ENCODE measurements at places on chromosomes 5 and 9.

GRCh38 chr5:43110606-43111170 is 10.0 kb upstream of the ZNF131 start:
- H3K4me1 ChIP-seq = peaks cover 32% of the 10 kb centered on the region
- H3K27ac ChIP-seq = no peak overlapping the region
- H3K4me3 ChIP-seq = peak overlapping the region; percentile 42
- no peaks in the 10 kb centered on the region for H3K36me3 ChIP-seq

- H3K4me3 ChIP-seq = no peak overlapping the region
- H3K27ac ChIP-seq = no peak overlapping the region
- peaks cover 2% of the 10 kb centered on the region for H3K4me1 ChIP-seq
- peaks cover 16% of the 10 kb centered on the region for H3K27me3 ChIP-seq
- no peak for DNase-seq
- H3K36me3 ChIP-seq = no peaks in the 10 kb centered on the region
Measured at GRCh38 chr9:87603854-87604490, 106.3 kb downstream of the DAPK1 start.

DNA sequence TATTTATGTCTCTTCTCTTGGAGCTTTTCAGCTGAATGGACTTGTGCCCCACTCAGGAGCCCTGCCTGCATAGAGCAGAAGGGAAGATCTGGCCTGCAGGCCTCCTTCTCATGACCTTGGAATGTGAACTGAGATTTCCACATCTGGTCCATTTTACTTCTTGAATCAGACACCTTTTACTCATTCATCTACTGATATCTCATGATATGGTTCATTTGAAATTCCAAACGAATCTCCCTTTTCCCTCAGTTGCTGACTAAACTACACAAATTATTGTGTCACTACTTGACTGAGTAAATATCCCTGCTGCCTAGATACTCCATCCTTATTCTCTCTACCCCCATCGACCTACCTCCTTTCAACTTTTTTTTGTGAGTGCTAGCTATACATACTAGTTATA is 138.7 kb downstream of the PLCXD3 start:
- no peaks in the 10 kb centered on the region for H3K27me3 ChIP-seq
- no peak overlapping the region for H3K27ac ChIP-seq
- no peak for DNase-seq
- H3K4me1 ChIP-seq = no peaks in the 10 kb centered on the region
- H3K36me3 ChIP-seq = no peaks in the 10 kb centered on the region

GRCh38 chr5:68730220-68730978 is 363.4 kb upstream of the SLC30A5 start:
- DNase-seq = no peak
- no peak overlapping the region for H3K4me3 ChIP-seq
- no peaks in the 10 kb centered on the region for H3K36me3 ChIP-seq

DNA sequence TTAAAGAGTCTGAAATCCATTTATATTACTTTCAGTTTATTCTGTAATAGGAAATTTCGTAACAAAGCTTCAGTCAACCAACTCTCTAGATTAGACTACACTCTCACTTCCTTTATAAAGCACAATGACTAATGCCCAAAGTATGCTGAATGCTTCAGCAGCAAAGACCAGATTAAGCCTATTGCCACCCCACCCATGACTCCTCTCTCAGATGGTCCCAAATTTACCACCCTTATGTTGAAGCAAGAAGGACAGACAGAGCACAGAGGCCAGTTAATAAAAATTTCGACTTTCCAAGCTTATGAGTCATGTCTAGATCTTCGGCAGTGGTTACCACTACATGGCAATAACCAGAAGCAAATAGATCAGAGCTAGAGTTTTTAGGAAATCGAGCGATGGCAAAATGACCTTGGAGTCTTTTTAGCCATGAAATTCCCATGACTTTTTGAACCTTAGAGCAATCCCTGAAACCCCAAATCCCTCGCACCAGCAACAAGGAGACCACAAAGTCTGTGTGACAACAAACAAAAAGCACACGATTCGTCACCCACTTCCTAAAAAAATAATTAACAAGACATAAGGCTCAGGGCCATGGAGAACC is 287.8 kb upstream of the RASA1 start:
- H3K4me1 ChIP-seq = peaks cover 2% of the 10 kb centered on the region
- H3K4me3 ChIP-seq = no peak overlapping the region
- peaks cover 34% of the 10 kb centered on the region for H3K27me3 ChIP-seq
- no peak overlapping the region for H3K27ac ChIP-seq
- no peak for DNase-seq
- H3K36me3 ChIP-seq = no peaks in the 10 kb centered on the region

GRCh38 chr5:21573416-21574314 is 1279.5 kb downstream of the CDH12 start:
- H3K4me3 ChIP-seq = no peak overlapping the region
- H3K36me3 ChIP-seq = no peaks in the 10 kb centered on the region
- H3K27ac ChIP-seq = no peak overlapping the region
- H3K4me1 ChIP-seq = no peaks in the 10 kb centered on the region
- no peak for DNase-seq

- no peaks in the 10 kb centered on the region for H3K4me1 ChIP-seq
- H3K27ac ChIP-seq = no peak overlapping the region
Measured at GRCh38 chr5:12675959-12676358, 771.7 kb upstream of the CTNND2 start.

DNA sequence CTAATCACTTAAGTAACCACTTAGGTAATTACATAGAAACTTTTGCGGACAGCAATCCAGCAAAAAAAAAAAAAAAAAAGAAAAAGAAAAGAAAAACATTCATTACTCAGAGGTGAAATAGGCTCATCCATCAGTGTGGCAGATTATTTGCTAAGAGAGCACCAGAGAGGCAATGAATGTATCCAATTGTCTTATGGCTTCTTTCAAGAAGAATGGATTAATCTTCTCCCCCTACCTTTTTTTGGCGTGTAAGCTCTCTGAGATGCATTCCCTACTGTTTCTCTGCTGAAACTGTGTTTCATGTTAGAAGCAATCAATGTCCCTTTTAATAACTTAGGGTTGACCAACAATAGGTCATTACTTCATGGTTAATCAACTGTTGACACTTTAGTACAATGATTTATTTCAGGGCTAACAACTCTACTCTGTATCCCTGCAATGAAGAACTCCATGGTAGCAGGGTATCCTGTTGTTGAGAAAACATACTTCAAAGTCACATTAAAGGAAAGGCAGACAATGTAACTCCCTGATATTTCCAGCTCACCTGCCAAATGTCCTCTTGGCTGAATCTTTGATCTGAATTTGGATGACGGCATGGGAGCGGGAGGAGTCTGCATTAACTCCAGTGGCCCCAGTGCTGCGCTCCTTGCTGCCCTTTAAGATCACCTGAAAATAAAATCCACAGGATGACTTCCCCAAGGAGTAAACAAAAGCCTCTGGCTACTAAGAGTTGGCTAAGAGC is 57.6 kb downstream of the KIF24 start:
- H3K36me3 ChIP-seq = peaks cover 4% of the 10 kb centered on the region
- no peak overlapping the region for H3K4me3 ChIP-seq
- H3K27ac ChIP-seq = no peak overlapping the region
- no peak for DNase-seq
- H3K27me3 ChIP-seq = no peaks in the 10 kb centered on the region

GRCh38 chr9:71647094-71647591 is 121.2 kb downstream of the CEMIP2 start:
- peak overlapping the region; percentile 65 for H3K4me3 ChIP-seq
- H3K36me3 ChIP-seq = no peaks in the 10 kb centered on the region
- peak; percentile 73 for DNase-seq
- H3K27me3 ChIP-seq = peaks cover 8% of the 10 kb centered on the region
- H3K4me1 ChIP-seq = peaks cover 37% of the 10 kb centered on the region

DNA sequence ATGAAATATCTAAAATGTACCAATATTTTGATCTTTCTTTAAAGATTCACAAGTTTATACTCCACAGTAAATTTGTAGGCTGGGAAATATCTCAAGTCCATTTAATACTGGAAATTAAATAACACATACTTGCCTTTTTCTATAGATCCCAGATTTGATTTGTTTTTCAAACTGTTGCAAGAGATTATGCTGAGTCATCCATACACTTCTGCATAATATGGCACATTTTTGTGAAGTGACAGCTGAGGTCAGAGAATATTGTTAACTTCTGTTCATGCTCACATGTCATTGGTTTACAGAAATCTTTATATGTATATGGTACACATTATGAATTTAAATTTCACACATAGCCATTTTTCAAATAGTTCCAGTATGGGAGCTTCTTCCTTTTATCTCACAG is 1066.3 kb upstream of the NUDT12 start:
- no peaks in the 10 kb centered on the region for H3K4me1 ChIP-seq
- no peaks in the 10 kb centered on the region for H3K27me3 ChIP-seq
- no peak overlapping the region for H3K4me3 ChIP-seq
- H3K36me3 ChIP-seq = no peaks in the 10 kb centered on the region

DNA sequence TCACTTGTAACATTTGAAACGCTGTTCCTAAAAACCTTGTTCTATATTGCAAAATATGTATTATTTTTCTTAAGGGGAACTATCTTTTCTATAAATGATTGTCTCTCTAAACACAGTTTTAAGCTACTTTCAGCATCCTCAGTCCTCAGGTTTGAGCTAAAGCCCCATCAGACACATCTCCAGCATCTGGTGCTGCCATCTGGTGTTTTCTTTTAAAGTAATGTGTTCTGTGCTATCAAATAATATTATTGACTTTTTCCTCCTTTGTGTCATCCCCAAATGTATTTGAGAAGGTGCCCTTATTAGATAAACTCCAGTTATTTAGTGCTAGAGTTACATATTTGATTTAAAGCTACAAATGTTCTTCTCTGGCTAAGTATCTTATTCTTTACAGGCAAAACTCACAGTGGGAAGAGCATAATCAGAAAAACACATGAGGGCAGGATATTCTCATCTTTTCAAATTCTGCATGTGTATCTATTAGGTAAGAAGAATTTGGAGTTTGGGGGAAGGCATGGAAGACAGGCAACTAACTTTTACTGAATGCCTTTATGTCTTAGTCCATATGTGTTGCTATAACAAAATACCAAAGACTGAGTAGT is 27.5 kb downstream of the ZNF474 start:
- H3K4me3 ChIP-seq = no peak overlapping the region
- DNase-seq = no peak
- no peaks in the 10 kb centered on the region for H3K4me1 ChIP-seq
- no peaks in the 10 kb centered on the region for H3K36me3 ChIP-seq
- no peaks in the 10 kb centered on the region for H3K27me3 ChIP-seq

DNA sequence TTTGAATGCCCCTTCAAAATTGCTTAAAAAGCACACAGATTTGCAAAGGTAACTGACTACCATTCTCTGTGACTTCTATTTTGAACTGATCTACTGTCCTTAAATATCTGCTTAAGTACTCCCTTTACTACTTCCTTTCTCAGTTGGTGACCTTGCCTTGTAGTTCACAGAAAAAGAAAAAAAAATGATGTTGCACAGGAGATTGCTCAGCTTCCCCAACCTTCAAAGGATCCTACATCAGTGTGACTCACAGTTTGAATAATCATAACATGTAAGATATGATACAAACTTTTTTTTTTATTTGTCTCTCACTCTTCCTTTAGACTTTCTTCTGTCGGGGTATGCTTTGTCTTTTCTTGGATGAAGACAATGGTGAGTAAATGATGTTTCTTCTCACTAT is 1029.6 kb downstream of the CDH12 start:
- H3K4me1 ChIP-seq = no peaks in the 10 kb centered on the region
- no peak overlapping the region for H3K27ac ChIP-seq
- H3K4me3 ChIP-seq = no peak overlapping the region
- no peaks in the 10 kb centered on the region for H3K36me3 ChIP-seq

DNA sequence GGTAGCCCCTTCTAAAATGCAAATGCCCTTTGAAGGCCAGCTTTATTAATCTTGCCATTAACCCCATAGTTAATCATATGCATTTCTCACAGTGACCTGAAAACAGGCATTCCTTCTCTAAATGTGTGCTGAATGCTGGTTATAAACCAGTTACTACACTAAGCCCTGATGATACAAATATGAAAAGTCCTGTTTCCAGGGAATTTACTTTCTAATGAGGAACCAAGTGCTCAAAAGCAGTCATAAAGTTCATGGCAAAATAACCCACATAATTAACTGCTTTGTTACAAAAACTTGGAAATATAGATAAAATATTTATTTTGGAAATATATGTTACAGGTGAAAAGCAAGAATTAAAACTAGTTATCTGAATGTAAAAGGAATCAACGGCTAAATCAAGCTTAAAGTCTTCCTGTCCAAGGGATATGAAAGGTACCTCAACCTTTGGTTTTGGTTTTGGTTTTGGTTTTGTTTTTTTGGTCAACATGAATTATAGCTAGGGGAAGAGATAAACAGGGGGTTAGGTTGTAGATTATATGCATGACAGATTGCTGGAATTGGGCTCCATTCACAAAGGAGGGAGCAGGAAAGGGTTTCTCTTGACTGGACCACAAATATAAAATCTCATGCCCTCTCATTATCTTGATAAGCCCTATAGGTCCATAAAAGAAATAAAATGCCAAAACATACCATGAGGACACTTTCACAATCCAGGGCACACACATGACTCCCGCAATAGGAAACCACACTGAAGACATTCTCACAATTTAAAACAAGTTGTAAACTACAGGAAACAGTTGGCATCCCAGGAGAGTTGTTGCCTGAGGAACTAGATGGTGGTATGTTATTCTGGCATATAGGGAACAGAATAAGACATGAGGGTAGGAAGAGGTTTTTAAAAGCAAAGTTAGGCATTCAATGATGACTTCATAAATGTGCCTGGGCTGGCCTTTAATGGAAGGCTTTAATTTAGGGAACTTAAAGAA is 46.7 kb upstream of the MACIR start:
- H3K4me3 ChIP-seq = peak overlapping the region; percentile 53
- peak; percentile 60 for DNase-seq
- H3K27me3 ChIP-seq = no peaks in the 10 kb centered on the region
- H3K4me1 ChIP-seq = peaks cover 30% of the 10 kb centered on the region
- peak overlapping the region; percentile 54 for H3K27ac ChIP-seq

- H3K27me3 ChIP-seq = no peaks in the 10 kb centered on the region
- no peak overlapping the region for H3K27ac ChIP-seq
- H3K4me3 ChIP-seq = no peak overlapping the region
Measured at GRCh38 chr9:129070696-129071525, 10.0 kb upstream of the DOLPP1 start.

Data from activated CD4-positive, alpha-beta T cell treated with anti-CD3 and anti-CD28 coated beads, Interleukin-2, amount 10 ng/mL, durations not matched to agents 24 days and 14 days (primary cell).